ENCODE measurements at places on chromosomes 2 and 18.
A peak's percentile ranks its signal among the peaks of the same experiment; 100 is the strongest.

GRCh38 chr2:146388757-146389156 is 1456.1 kb upstream of the ACVR2A start:
- no peak for DNase-seq

DNA sequence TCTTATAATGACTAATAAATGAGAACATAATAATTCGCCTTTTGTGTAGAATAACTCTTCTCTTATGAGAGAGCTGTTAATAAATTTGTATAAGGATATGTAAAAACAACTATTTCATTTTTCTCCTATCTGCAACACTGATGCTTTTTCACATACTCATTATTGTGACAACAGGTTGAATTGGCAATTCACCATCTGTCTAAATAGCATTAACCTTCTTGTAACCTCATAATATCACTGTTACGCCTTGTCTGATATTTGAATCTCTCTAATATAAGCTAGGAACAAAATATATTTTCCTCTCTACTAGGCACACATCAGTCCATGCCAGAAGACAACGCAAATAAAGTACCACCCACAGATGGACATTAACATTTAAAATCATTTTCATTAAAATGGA is 938.9 kb downstream of the CPS1 start:
- DNase-seq: no peak

DNA sequence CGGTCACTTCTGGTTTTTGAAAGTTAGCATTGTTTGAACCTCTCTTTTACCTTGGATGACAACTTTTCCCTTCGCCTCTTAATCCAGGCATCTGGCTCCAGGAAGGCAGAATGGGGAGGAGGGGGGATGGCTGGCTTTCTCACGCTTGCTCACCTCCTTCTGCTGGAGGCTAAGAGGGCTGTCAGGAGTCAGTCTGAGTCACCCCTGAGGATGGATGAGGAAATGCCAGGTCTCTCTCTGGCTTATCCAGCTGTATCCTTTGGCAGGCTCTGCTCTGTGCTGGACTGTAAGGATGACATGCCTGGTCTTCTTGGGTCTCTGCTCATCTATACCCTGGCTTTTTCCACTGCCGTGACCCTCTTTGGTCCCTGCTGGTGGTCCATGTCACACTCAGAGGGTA is 142.9 kb upstream of the GYPC start:
- DNase-seq: no peak

- DNase-seq: no peak
Observed at GRCh38 chr2:48774251-48774650, 18.7 kb upstream of the LHCGR start.

GRCh38 chr2:105519516-105519915 is 120.7 kb upstream of the FHL2 start:
- no peak for DNase-seq

DNA sequence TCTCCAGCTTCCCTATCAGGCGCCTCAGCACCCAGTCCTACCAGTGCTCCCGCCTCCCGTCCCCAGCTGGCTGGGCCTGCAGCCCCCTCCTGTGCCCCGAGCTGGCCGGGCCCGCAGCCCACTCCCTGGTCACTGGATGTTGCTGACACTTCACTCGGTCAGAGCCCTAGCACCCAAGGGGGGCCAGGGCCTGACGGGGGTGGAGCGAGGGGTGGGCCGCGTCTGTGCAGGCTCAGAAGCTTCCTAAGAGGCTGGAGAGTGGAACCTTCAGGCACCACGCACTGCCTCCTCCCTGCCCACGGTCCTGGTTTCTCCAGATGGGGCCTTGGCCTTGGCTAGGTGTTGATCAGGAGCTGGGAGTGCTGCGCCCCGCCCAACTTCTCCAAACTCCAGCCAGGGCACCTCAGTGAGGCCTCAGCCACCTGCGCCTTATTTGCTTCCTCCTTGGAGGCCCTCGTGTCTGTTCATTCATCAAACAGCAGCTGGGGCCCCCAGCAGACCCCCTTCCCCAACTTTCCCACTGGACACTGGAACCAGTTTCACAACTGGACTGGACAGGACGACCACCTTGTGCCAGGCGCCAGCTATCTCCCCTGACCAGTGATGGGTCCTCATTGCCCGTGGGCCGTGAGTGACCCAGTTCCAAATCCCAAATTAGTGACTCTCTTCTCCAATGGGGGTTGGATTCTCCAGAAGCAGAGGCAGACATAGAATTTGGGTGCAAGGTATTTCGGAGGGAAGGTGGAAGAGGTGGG is 16.7 kb downstream of the CAPN10 start:
- peak; percentile 19 for DNase-seq

- DNase-seq: no peak
Observed at GRCh38 chr2:136362676-136363390, 244.9 kb upstream of the CXCR4 start.

DNA sequence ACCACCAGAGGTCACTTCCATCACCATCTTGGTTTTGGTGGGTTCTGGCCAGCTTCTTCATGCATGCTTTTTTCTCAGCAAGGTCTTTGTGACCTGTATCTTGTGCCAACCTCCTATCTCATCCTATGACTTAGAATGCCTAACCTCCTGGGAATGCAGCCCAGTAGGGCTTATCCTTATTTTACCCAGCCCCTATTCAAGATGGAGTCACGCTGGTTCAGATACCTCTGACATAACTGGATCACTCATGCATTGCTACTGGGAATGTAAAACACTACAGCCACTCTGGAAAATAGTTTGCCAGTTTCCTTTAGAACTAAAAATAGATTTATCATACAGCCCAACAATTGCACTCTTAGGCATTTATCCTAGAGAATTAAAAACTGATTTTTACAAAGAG is 219.2 kb downstream of the IRS1 start:
- no peak for DNase-seq

DNA sequence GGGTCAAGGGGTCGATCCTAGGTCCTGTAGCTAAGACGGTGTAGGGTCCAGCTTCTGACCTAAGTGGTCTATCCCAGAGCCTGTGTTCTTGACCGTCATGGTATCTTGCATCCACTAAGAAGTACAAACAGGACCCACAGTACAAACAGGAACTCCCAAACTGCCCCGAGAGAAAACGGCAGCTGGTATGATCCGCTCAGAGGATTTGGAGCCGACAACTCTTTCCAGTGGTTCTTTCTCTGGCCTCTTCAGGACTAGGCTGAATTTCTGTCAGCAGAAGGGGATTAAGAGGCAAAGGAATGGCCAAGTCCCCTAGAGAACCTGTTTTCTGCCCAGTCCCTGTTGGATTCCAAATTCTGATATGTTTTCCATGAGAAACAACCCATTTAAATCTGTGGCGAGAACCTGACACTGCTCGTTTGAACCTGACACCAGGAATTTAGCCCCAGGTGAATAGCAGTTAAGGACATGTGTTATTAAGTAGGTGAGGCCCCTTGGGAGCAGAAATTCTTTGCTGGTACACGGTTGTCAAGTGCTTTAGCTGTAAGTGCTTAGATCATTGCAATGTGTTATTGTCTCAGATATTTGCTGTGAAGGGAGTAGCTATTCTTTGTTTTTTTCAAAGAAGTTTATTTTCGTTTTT is 50.5 kb upstream of the TXNDC2 start:
- no peak for DNase-seq

- no peak for DNase-seq
Observed at GRCh38 chr2:14143435-14143834, 489.1 kb upstream of the LRATD1 start.

DNA sequence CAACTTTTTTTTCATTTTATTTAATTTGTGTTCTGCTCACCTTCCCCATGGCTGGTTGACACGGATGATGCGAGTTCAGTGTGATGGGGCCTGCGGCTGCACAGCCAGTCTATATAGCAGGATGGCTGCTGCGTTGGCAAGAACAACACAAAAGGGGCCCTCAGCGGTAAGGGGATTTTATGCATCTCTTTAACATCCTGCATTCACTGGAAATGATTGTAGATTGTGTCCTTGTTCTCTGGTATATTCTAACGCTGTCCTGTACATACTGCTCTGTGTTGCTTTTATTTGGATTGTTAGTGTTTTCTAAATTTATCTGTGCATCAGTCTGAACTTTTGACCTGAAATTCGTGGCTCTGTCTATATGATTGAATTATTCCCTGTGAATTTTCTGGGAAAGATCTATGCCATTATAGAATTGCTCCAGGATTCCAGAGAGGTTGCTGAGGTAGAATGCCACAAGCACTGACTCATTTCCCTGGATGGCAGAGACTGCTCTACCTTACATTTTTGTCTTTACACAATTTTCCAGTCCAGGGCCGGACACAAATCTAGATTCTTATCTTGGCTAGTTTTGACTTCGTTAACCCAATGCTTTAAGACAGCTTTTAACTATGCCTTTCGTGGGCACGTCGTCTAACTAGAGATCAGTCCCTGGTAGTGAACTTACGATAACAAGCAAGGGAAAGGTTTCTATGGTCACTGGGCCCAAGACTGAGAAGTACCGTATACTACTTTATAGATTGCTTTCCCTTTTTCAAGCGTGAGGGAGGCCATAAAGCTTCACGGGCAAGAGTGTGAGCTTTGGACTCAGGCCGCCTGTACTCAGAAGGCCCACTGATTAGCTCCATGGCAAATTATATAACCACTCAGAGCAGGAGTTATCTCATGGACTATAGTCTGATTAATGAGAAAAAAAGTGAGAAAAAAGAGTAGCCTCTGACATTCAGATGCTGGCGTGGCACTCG is at the start of gene CRYGC:
CRYGC (minus strand) TSS at position 85 of the 968 bp plus-strand sequence; CDS start at position 49, 36 bp downstream.
- DNase-seq: peak; percentile 80

GRCh38 chr2:151713291-151713903 is 20.9 kb downstream of the NEB start:
- no peak for DNase-seq

- no peak for DNase-seq
Observed at GRCh38 chr2:239305222-239305575, 95.6 kb downstream of the HDAC4 start.

DNA sequence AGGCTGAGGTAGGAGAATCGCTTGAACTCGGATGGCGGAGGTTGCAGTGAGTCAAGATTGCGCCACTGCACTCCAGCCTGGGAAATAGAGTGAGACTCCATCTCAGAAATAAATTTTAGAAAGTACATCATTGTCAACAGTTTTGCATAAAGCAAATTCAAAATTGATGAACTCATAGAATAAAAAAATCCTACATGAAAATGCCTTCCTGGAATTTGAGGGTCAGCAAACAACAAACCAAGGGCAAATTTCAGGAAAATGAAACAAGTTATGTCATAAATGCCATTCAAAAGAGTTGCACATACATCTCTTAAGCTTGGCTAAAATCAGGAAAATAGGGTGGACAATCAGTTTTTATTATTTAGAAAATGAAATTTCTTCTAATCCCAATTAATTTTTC is 45.1 kb downstream of the COL5A2 start:
- no peak for DNase-seq

GRCh38 chr2:203626952-203627681 is 79.3 kb upstream of the CD28 start:
- no peak for DNase-seq

DNA sequence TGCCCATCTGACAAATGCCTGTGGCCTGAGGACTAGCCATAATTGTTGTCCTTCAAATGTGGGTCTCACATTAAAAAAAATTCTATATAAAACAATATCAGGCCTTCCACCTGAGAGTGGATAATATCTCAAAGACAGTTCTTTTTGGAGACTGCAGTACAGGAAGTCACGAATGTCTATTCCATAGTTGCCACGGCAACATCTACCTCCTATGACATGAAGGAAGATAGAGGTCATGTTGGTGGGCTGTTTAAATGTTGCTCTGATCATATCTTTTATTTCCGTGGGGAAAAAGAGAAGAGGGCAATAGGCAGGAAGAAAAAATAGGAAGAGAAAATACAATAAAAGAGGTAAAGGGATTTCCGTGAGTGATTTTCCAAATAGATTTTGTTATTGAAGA is 151.8 kb downstream of the ARL6IP6 start:
- no peak for DNase-seq

- no peak for DNase-seq
Observed at GRCh38 chr2:20491739-20492531, 45.1 kb downstream of the RHOB start.

DNA sequence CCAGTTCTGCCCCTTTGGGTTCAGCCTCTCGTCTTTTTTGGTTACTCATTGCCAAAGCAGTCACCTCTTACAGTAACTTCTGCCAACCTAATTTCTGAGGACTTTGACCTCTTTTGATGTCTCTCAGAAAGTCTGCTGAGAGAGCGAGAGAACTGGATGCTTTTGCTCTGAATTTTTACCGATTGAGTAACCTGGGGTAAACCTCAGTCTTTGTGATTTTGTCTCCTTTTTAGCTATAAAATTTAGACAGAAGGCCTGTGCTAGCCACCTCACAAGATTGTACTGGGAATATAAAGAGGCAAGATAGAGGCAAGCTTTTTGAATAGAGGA is 34.8 kb upstream of the IL1R1 start:
- DNase-seq: peak; percentile 64

DNA sequence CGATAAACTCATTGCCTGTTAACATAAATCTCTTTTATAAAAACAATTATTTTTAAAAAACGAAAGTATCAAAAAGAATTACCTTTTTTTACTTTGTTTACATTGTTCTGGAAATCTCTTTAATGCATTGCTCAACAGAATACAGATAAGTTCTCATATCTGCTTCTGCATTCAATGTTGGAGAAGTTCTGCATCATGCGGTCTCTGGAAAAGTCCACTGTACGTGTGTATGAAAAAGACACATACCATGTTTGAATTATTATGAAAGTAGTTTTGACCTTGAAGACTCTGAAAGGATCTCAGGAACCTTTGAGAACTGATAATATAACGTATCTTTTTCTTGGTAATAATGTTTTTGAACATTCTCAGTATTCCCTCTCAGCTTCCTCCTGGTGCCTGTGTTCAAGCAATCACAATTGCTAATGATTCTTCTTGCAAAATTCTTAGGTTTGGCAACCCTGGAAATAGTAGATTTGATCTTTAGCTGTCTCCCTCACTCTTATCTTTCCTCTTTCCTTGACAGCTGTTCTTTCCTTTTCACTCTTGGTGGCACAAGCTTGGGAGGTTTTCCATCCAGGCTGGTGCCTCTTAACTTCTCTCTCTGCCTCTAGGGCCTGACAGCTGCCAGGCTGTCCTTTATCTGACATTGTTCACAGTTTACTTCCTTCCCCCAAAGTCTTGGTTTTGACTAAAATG is 12.4 kb upstream of the IL1R1 start:
- DNase-seq: no peak

- no peak for DNase-seq
Observed at GRCh38 chr18:56067969-56068671, 480.1 kb upstream of the TCF4 start.

DNA sequence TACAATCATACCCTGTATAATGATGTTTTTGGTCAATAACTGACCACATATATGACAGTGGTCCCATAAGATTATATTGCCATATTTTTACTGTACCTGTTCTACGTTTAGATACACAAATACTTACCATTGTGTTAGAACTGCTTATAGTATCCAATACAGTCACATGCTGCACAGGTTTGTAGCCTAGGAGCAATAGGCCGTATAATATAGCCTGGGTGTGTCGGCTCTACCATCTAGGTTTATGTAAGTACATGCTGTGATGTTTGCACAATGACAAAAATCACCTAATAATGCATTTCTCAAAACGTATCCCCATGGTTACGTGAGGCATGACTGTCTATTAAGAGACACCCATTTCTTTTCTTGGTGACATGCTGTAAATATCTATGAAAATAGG is 55.0 kb upstream of the APCDD1 start:
- DNase-seq: no peak
